GM19239 (cell line): ENCODE measurements at places on chromosomes 3 and 15.

- DNase-seq: no peak
Observed at GRCh38 chr15:41048852-41049251, 67.2 kb downstream of the INO80 start.

GRCh38 chr3:622314-622713 is 425.8 kb downstream of the CHL1 start:
- DNase-seq: no peak

DNA sequence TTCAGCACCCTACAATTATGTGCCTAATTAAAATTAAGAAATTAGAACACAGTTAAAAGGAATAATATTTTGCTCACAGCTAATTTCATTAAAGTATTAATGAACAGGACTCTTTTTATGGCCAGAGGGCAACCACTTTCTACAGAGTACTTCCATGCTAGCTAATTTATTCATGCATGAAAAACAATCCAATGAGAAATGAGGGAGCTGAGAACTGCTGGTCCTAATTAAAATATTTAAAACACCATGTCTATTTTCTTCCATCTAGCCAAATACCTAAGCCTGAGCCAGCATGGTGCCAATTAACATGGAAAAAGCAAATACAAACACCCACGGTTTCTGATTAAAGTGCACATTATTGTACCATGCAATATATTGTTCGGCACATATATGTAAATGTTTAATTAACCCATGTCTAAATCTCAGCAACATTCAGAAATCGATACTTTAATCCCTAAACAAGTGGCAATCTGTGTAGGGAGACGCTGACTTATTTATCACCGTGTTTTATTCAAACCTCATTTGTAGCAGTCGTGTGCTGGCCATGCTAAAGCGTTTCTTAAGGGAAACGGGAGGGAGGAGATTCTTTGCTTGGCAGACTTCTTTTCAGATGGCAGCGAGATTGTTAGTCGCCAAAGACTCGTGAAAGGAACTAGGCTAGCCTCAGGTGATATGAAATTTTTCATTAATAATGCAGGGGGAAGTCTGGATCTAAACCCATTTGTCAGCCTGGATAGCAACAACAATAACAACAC is 193.5 kb downstream of the ANXA2 start:
- DNase-seq: no peak

GRCh38 chr3:133468251-133468721 is 68.4 kb downstream of the BFSP2 start:
- no peak for DNase-seq

DNA sequence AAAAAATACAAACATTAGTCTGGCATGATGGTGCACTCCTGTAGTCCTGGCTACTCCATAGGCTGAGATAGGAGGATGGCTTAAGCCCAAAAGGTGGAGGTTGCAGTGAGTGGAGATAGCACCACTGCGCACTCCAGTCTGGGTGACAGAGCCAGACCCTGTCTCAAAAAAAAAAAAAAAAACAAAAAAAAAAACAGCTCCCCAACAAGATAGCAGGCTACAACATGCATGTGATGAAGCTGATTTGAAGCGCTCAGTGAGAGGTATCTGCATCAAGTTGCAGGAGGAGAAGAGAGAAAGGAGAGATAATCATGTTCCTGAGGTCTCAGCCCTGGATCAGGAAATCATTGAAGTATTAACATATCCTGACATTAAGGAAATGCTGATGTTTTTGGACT is 608 bp upstream of the PPCDC start:
- no peak for DNase-seq

- no peak for DNase-seq
Observed at GRCh38 chr3:143222505-143222904, 102.9 kb downstream of the CHST2 start.

DNA sequence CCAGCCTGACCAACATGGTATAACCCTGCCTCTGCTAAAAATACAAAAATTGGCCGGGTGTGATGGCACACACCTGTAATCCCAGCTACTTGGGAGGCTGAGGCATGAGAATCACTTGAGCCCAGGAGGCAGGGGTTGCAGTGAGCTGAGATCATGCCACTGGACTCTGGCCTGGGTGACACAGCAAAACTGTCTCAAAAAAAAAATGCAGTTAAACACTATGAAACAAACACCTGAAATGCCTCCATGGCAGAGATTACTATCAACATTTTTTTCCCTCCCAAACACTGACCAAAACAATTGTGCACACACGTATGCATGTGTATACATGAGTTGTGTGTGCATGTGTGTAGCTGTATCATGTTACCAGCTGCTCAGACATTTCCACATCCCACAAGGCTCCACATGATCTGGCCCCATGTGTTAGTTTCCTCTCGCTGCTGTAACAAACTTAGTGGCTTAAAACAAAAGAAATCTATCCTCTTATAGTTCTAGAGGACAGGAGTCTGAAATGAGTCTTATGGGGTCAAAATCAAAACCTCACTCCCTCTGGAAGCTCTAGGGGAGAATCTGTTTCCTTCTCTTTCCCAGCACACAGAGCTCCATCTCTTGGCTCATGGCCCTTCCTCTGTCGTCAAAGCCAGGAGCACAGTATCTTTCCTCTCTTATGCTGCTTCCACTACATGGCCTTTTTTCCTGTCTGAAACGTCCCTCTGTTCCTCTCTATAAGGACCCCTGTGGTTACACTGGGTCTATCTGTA is 34.5 kb downstream of the SLC41A3 start:
- no peak for DNase-seq

DNA sequence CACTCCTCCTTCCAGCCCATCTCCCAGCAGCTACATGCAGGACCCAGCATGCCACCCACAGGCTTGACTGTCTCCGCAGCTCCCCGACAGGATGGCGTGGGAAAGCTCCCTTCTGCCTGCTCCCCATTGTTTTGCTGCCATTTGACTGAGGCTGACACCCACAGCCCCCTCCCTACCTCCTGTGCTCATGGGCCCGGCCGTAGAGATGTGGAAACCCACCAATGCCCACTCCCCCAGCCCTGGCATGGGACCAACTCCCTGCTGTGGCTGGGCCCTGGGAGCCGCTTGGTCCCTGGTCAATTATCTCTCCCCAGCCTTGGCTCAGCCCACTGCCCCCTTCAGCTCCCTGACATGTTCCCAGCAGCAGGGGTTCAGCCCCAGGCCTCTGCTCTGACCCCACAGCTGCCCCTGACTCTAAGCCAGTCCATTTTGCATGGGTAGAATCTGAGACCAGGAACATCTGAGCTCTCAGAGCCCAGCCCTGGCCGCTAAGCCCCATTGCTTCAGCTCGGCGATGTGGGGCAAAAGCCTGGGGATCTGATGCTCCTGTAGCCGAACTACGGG is 8.2 kb downstream of the C3orf22 start:
- no peak for DNase-seq

DNA sequence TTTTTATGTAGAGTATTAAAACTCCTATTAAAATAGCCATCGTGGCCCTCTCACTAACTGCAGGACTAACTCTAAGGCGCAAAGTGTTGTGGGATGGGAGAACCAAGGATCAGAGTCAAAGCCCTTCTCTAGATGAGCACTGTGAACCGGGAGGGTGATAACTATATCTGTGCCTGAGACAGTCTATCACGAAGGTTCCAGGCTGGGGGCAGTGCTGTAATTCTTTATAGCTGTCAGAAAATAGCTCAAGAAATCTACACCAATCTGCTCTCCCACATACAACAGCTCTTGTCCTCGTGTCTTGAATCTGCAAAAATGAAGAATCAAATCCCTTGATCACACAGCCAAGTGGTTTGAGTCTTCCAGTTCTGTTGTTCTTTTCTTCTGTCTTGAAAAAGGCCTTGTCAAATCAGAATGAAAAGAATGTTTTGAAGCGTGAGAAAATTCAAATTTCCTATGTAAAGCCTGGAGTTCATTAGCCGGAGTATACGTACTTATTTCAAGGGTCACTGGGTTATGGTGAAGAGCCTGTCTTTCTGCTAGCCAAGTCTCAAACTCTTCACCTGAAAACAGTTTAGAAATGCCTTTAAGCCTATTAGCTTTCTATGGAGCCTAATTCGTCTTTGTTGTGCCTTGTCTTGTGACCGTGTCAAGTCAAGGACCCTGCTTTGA is 185.3 kb upstream of the NECTIN3 start:
- DNase-seq: no peak

DNA sequence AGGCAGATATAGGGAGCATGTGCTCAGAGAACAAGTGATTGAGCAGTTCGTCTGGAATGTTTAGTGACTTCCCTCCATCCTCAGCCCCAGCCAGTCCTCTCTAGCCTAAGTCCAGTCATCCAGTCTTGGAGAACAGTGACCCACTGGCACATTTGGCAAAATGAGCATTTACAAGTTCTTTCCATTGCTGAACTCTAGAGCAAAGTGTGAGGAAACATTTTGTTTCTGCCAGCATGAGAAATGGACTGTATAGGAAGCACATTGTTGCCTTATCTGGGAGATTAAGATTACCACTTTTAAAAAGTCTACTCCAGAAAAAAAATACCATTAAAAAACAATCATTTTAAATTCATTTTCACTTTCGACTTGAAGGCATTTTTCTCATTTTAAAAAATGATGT is 353.6 kb downstream of the SHQ1 start:
- DNase-seq: no peak

DNA sequence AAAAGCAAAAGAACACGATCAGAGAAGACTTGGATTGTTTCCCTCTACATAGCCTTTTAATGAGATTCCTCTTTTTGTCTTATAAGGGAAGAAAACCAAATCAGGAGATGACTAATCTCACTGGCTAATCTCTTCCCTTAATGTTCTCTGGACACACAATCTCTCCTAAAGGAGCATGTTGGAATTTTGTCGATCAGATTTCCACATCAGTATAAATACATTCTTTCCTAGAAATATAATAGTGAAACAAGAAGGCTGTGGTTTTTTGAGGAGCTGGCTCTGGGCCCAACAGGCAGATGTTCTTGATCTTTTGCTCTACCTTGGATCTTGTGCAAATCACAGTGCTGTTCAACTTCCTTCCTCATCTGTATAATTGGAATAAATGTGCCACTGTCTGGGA is 94.0 kb downstream of the GTPBP8 start:
- no peak for DNase-seq

DNA sequence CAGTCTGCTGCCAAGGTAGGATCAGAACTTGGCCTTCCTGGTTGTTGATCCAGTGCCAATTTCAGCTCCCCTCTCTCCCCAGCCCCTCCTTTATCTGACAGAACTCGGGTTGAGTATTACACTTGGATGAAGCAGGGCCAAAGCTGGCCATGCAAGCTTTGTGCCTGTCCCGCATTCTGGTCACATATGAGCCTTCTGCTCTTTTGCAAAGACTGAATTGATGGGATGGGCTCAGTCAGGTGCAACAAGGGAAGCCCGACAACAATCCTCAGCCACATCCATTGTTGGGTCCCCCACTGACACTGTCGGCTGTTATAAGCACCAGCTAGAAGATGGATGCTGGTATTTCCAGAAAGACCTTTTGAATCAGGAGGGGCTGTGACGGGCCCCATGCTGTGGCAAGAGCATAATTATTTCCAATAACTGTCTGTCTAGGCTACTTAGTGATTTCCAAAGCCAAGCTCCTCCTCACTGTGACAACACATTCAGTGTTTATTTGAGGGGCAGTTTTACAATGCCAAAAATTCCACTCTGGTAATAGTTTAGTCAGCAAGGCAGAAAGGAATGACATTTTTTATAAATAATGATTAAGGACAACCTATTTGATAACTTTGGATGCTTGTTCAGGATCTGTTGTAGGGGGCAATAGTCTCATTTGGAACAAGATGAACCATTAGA is 146.8 kb upstream of the FRMD4B start:
- no peak for DNase-seq

GRCh38 chr15:39581793-39582285 is 960 bp downstream of the THBS1 start:
- no peak for DNase-seq

GRCh38 chr15:99511866-99512661 is 53.7 kb upstream of the MEF2A start:
- no peak for DNase-seq

DNA sequence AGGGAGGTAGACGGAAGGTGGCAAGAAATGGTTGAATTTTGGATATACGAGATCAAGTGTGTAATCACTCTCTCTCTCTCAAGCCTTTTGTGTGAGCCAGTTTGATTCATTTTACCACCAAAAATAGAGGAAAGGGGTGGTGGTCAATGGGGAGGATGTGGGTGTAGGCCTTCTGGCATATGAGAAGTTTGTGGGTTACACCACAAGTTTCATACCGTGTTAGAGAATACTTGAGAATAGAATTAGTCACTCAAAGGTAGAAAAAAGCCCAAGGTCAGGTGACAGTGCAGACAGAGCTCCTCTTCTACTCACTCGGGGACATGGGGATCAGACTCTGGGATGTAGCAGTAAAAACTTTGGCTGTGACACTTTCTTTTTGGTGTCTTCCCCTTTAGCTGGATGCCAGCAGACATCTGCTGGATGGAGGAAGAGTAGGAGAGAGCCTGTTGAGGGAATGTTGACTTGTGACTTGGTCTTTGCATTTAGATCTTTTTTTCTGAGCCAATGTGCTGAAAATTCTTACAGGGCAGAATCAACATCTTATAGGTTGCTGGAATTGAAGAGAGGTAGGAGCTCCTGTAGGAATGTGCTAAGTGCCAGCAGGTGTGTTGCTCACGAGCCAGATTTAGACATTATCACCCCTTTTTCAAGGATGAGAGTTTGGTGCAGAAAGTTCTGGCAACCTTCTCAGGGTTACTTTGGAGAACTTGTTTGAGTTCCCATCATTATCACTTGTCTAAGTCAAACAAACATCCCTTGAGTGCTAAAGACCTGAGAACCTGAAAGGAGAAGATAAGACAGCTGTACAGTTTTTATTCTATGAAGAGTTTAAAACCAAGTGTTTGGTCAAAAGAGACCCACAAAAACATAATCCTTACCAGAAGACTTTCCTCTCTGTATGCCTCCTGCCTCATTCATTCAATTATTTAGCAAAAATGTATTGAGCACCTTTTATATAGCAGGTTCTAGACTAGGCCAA is 43.9 kb upstream of the RYK start:
- DNase-seq: peak; percentile 62

DNA sequence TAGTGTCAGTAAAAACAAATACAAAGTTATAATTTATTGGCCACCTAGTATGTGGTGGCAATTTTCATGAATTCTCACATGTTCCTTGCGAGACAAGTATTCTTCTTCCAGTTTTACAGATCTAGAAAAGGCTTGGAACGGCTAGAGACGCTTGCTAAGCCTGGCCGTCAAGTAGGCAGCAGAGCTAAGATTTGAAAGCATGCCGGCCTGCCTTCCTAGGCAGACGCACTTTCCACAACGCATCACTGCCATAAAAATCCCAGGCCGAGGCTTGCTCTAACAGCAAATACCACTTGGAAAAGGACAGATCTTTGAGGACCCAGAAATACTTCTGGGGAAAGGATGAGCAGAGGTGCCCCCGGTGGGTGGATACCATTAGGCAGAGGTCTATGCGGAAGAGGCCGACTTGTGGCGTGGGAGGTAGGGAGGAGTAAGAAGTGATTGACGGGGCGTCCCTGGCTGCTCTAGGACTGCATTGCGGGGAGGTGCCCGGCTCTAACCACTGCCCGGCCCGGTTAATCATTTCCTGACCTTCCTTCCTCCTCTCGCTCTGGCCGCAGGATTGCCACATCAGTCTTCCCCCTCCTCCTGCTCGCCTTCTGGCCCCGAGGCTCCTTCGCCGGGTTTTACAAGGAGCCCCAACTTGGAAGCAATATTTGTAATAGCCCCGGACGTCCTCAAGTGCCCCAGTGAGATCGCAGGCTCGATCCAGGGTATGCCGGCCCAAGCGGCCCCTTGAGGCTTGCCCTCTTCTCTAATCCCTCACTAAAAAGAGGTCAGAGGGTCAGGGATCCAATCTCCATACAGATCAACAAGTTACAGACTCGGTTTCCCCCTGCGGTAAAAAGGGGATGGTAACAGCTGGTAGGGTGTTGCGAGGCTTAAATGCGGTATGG is 1.3 kb upstream of the USP3 start:
- DNase-seq: peak; percentile 54

GRCh38 chr15:70947351-70948335 is 55.0 kb downstream of the LRRC49 start:
- DNase-seq: no peak

GRCh38 chr3:21654662-21655061 is 96.3 kb downstream of the ZNF385D start:
- DNase-seq: no peak
